T-cell (primary cell): ENCODE measurements at places on chromosomes 12 and 14.
A peak's percentile ranks its signal among the peaks of the same experiment; 100 is the strongest.

DNA sequence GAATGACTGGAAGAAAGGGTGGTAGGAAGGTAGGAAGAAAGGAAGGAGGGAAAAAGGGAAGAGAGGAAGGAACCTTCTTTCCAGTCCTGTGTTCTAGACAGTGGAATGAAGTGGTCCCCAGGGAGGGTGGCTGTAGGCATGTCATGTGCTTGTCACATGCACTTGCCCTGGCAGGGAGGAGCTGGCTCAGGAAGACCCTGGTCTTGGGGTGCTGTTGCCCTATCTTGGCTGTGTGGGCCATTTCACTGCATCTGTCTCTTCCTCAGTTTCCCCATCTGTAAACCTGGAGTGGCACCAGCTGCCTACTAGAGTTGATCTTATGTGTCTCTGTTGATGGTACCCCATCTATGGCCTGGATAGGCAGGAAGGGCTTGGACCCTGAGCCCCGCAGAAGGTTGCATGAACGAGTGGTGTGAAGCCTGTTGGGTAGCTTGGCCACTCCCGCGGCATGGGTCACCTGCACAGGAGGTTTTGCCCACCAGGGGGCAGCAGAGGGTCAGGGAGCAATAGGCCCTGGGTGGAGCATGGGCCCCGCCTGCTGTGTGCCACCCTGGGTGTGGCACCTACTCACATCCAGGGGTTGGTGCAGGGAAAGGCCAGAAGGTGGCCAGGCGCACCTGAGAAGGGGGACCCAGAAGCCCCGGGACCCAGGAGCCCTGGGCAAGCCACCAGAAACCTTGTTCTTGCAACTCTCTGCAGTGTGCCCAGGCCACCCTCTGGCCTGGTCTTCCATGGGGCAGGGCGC lies 25.1 kb downstream of the MEG3 start:
- peak; percentile 71 for DNase-seq

- DNase-seq, result no peak
These were observed 99.6 kb upstream of the FOXG1 start for GRCh38 chr14:28666961-28667360.

DNA sequence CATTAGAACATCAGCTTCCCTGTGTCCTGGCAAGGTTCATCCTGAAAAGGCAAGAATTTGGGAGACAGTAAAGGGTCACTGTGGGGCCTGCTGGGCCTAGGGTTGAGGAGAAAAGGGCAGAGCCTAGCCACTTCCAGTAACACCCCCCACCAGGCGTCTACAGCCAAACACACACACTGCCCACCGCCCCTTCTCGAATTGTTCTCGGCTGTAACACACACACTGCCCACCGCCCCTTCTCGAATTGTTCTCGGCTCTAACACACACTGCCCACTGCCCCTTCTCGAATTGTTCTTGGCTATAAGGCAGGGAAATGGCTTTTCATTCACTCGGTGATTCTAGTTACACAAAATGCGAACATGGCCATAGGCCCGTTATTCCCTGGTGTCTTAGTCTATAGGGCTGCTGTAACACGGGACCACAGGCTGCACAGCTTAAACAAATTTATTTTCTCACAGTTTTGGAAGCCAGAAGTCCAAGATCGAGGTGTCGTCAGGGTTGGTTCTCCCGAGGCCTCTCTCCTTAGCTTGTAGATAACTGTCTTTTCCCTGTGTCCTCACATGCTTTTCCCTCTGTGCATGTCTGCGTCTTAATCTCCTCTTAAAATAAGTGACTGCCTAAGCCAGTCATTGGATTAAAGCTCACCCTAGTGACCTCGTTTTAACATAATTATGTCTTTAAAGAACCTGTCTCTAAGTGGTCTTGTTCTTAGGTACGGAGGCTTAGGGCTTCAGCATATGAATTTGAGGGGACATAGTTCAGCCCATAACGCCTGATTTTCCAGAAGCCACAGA lies 171.0 kb downstream of the ADGRD1 start:
- DNase-seq, result no peak

DNA sequence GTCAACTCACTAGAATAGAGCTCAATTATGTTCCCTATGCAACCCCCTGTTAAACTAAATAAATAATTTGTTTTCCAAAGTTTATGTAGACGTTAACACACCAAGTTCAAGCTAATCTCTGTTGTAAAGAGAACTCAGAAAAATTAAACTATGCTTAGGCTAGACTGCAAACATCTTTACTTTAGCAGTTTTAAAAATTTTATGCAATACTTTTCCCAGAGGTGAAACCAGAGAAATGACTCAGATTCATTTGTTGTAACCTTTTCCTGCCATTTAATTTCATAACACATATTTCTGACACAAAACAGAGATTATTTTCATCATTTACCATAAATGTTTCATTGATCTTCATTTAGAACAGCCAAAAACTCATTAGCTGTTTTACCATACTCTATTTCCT lies 27.4 kb downstream of the ABCC9 start:
- DNase-seq, result no peak

DNA sequence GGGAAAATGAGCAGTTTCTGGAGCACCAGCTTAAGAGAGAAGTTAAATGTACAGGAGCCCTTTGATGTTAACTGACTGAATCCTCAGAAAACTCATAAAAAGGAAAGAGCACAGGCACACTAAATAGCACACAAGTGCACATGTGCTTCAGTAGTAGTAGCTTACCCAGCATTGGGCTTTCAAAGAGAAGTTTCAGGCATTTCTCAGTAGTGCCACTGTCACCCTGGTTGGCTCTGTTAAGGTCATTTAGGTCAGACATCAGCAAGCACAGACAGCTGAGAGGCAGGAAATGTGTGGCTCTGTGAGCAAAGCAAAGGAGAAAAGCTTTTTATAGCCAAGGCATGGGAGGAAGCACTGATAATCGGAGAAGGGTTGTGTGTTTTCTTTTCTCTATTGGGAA lies 96.3 kb upstream of the HIF1A start:
- DNase-seq, result no peak

- DNase-seq, result no peak
These were observed 37.8 kb downstream of the TC2N start for GRCh38 chr14:91829511-91829910.

GRCh38 chr12:116697716-116698115 lies 40.2 kb downstream of the SPRING1 start:
- DNase-seq, result no peak

GRCh38 chr14:93092606-93093556 lies 22.8 kb downstream of the ITPK1 start:
- DNase-seq, result no peak

- DNase-seq, result peak; percentile 75
These were observed 30.3 kb downstream of the CD9 start for GRCh38 chr12:6230321-6231110.

DNA sequence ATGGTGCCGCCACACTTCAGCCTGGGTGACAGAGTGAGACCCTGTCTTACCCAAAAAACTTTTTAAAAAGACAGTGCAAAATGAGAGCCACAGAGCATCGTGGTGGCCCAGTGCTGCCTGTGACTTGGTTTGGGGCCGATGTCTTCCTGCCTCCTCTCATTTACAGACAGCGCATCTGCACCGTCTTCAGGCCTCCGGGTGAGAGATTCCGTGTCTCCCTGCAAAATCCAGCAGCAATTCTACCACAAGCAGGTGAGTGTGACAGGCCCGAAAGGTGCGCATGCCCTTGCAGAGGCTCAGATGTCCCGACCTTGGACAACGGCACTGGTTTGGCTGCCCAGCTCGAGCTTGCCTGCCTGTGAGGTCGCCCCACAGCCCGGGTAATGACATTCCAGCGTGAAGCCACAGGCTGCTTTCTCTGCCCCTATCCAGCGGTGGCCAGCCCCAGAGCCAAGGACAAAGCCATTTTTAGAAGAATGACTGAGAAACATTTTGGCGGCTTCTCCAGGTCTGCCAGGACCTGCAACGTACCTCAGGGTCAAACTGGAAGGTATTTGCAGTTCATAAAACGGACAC lies 70.3 kb upstream of the RFLNA start:
- DNase-seq, result no peak

- DNase-seq, result no peak
These were observed 8.8 kb downstream of the DTX1 start for GRCh38 chr12:113065126-113066007.

- peak; percentile 52 for DNase-seq
These were observed 708 bp upstream of the ZBTB42 start for GRCh38 chr14:104800015-104800770.

DNA sequence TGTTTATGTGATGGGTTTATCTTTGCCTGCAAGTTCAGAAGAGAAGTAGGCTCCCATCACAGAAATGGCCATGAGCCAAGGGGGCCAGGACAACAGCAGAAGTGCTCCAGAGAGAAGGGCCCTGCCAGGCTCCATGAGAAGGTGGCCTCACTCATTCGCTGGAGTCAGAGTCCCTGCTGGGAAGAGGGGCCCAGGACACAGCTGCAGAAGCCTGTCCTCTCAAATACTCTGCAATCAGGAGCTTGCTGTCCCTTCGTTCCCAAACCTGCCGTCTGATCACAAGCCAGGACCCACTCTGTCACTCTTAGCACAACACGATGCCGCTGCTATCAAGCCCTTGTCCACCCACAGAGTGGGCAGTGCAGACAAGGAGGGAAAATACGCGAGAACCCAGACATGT lies 306.2 kb upstream of the FKBP4 start:
- no peak for DNase-seq

DNA sequence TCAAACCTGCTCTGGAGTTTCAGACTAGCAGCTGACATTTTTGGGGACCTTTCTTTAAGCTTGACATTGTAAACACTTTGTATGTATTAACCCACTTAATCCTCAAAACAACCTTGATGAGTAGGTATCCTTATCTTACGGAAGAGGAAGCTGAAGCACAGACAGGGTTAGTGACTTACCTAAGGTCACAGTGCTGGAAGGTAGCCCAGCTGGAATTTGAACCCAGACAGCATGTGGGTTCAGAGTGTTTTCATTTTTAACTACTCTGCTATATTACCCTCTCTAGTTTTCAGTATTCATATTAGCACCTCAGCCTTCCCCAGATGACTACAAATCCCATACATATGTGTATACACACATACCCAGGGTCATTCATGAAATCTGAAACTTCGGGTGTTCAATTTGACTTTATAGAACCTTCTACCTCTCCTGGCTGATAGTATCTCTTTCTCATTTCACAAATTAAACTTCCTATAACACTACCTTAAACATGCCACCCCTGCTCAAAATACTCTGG lies 13.9 kb downstream of the LPCAT3 start:
- no peak for DNase-seq

DNA sequence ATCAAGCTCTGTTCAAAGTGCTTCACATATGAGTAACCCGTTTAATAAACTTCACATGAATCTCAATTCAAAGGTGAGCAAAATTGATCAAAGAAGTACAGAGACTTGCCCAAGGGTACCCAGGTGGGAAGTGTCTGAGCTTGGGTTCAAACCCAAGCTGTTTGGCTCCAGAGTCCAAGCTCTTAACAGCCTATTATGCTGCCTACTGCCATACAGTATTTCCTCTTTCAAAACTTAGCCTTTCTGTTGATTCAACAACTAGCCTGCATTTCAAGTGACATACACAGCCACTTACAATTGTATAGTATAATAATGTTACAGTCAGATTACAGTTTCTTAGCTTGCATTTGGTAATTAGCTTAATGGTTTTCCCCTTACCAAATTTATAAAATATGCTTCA lies 29.7 kb downstream of the FRMD6 start:
- DNase-seq, result no peak

DNA sequence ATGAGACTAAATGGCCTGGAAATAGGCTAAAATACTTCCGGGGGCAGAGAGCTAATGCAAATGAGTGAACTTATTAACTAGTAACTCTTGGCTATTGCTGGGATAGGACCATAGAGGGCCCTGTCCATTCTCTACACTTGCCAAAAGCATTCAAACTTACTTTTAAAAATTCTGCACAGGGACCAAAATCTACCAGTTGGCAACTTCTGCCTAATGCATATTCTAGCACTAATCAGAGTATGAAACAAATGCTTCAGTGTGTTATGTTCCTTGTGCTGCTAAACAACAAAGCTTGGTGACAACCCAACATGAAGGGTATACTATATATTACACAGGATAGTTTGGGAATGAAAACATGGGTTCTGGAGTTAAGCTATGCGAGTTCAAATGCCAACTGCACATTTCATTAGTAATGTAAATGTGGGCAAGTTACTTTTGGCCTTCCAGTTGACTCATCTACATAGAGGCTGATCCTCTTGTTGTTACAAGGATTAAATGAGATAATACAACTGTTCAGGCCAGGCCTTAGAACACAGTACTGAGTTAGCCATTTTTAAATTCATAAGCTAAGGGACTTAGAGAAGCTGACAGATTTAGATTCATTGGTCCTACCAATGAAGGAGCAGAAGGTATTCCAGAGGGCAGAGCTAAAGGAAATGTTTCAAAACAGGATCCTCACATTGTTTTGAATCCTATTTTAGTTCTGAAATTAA lies 32.4 kb downstream of the HIGD1C start:
- DNase-seq, result no peak

- no peak for DNase-seq
These were observed 137.1 kb upstream of the VRK1 start for GRCh38 chr14:96660123-96660522.
